ENCODE measurements at places on chromosomes 2 and 18. TPM values are rescaled to one million over a fixed set of nuclear protein-coding genes. Genes with fewer than 3 reads are reported as not detected.

KYNU gene
- total RNA-seq: 15.5 TPM

DNA sequence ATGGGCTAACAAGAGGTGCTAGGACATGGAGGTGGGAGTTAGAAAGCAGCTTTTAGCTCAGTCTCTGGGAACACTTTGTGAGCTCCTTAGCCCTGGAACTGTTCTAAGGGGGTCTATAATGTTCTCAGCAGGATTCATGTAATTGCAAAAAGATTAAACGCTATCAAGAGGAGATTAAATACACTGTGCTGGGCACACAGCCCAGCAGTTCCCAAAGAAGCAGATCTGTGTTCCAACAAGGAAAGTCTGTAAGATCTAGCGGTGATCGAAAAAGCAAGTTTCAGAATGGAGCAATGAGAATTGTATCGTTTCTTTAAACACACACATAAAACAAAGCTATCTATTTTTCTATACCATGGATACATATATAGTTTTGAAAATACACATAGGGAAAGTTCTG is 2.4 kb upstream of the ARID5A start:
- no peak for DNase-seq

DNA sequence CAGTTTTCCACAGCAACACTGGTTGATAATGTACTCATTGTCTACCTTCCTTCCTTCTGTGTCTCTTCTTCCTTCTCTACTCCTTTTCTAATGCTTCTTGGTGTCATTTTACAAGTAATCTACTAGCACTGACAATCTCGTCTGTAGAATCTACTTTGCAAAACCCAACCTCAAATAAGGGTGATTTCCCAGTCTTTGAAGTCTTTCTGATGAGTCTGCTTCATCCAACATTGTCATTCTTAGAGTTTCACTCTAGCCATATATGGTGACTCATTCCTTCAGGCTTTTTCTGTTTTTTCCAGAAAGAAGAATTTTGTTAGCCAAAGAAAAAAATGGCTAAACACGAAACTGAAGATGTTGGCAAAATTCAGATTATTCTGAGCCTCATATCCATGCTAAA is 288.7 kb downstream of the MBD2 start:
- no peak for DNase-seq

GRCh38 chr2:70124983-70125480 is 37.8 kb downstream of the PCBP1 start:
- DNase-seq: peak; percentile 81

GRCh38 chr2:53877556-53877955 is 17.8 kb upstream of the GPR75 start:
- no peak for DNase-seq
